ENCODE measurements at places on chromosomes 12 and 14.

- DNase-seq = peak; percentile 72
Measured at GRCh38 chr12:1457901-1458300, 136.5 kb downstream of the FBXL14 start.

GRCh38 chr12:57255916-57256315 is 4.9 kb upstream of the STAC3 start:
- DNase-seq = no peak

DNA sequence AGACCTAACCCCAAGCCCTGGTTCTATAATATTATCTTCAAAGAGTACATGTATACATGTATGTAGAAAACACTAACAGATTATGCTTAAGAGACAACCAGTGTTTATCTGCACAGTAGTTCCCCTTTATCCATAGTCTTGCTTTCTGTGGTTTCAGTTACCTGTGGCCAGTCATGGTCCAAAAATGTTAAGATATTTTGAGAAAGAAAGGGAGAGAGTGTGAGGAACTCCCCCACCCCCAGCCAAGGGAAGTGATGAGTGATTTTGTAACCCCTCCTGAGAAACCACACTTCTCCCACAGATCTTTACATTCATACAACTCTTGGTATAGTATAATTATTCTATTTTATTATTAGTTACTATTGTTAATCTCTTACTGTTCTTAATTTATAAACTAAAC is 77.3 kb upstream of the CNTN1 start:
- DNase-seq = no peak

GRCh38 chr14:24308342-24309124 is 756 bp upstream of the CIDEB start:
- DNase-seq = no peak

- DNase-seq = no peak
Measured at GRCh38 chr14:55123101-55123500, 6.0 kb upstream of the LGALS3 start.

GRCh38 chr12:108495054-108495453 is 20.0 kb upstream of the FICD start:
- no peak for DNase-seq
